ENCODE measurements at places on chromosomes 12 and 14. TPM values are rescaled to one million over a fixed set of nuclear protein-coding genes. Genes with fewer than 3 reads are reported as not detected.

DNA sequence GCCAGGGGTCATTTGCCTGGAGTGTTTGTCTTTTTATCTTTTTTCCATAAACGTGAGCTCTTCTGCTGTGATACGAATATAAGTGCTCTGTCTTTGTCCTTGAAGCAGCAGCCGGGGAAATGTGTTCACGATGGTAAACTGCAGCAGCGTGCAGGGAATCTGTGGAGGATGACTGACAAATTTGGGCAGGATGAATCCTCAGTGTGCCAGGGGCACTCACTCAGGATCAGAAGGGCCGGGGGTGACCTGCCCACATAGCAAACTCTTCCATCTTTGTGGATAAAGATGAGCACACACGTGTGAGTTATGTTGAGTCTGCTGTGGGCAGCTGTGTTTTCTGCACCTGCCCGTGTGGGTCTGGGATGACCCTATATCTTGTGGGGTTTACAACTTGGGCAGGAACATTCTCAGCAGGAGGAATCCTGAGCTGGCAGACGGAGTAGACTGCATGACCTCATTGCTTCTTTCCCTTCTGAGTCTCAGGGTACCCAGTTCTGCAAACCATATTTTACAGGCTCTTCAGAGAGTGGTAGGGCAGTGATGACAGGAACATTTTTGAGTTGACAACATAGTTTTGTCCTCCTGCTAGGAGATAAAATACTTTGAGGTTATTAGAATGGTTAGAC lies 711 bp downstream of the ANO4 start:
- no peaks in the 10 kb centered on the region for H3K27me3 ChIP-seq
- H3K27ac ChIP-seq, result no peak overlapping the region
- DNase-seq, result no peak
- H3K4me1 ChIP-seq, result no peaks in the 10 kb centered on the region
- no peaks in the 10 kb centered on the region for H3K36me3 ChIP-seq
- no peak overlapping the region for H3K4me3 ChIP-seq

DNA sequence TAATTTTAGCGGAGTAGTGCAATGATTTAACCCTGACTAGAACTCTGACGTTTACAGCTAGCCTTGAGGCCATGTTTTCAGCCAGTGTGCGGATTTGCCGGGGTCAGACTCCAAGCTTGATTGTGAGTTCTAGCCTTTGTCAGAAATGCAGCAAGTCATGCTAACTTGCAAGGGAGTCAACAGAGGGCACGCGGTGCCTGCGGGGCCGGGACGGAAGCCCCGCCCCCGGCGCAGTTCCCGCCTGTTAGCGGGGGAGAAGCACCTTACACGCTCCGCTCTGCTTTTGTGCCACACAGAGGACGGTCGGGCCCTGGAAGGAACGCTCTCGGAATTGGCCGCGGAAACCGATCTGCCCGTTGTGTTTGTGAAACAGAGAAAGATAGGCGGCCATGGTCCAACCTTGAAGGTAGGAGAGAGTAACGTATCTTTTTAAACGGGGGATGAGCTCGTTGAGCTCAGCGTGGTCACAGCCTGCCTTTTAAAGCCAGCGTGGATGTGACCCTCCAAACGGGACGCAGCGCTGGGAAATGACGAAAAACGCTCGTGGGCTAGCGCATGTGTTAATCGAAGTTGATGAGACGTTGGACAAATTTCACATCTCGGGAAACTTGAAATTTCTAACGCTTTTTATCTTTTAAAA lies 14.8 kb upstream of the EID3 start:
- H3K4me3 ChIP-seq, result peak overlapping the region; percentile 59
- DNase-seq, result peak; percentile 87
- H3K27me3 ChIP-seq, result no peaks in the 10 kb centered on the region
- peaks cover 70% of the 10 kb centered on the region for H3K4me1 ChIP-seq
- H3K36me3 ChIP-seq, result peaks cover 23% of the 10 kb centered on the region
- H3K27ac ChIP-seq, result peak overlapping the region; percentile 59

DNA sequence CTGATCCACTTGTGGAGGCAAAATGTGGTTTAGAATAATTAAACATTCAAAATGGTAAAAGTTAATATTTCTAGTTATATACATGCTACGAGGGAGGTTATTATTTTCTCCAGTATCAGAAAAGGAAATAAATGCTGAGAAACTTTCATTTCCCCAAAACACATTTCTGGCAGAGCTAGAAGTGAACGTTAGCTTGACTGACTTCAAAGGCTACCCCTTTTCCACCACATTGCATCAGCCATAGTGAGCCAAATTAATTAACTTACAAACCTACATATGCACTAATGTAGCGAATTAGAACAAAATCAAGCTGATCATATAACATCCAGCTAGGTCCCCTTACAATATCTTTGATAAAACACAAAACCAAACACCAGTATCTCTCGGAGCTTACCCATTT lies 49.3 kb upstream of the RERGL start:
- H3K27me3 ChIP-seq, result no peaks in the 10 kb centered on the region
- no peaks in the 10 kb centered on the region for H3K36me3 ChIP-seq
- no peak overlapping the region for H3K27ac ChIP-seq
- no peak overlapping the region for H3K4me3 ChIP-seq

- DNase-seq, result no peak
- no peak overlapping the region for H3K27ac ChIP-seq
- no peaks in the 10 kb centered on the region for H3K27me3 ChIP-seq
- H3K4me1 ChIP-seq, result peaks cover 14% of the 10 kb centered on the region
Observed at GRCh38 chr12:109729371-109729781, 15.8 kb downstream of the FAM222A start.

DNA sequence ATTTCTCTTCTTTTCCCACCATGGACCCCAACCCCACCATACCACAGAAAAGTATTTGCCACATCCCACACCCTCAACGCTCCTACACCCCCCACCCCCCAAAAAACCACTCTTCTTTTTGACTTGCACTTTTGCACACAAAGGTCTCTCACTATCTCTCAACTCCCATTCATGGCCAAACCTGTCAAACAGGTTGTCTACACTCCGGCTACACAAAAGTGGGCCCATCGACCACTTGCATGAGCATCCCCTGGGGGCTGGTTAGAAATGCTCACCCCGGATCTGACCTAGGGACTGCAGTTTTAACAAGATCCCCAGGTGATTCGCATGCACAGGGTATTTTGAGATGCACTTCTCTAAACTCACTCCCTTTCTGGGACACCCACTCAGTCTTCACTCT lies 248.2 kb downstream of the DPF3 start:
- no peaks in the 10 kb centered on the region for H3K36me3 ChIP-seq
- DNase-seq, result no peak
- no peaks in the 10 kb centered on the region for H3K27me3 ChIP-seq

DNA sequence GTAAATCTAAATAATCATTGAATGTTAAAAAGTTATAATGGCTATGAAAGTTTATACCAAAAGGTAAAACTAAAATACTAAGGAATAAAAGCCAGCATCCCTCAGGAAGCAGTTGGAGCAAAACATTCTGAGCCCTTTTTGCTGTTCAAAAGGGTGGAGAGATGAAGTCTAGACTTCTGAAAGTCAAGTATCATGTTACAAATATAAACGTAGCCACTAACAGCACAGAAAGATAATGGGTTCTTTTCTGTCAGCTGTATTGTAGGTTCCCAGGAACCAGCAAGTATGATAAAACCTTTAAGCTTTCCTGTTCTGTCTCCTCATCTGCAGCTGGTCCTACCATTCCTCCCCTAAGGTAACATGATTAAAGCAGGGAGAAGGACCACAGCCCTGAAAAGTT lies 16.4 kb upstream of the PLD4 start:
- no peaks in the 10 kb centered on the region for H3K36me3 ChIP-seq
- DNase-seq, result no peak
- H3K4me1 ChIP-seq, result no peaks in the 10 kb centered on the region
- peaks cover 31% of the 10 kb centered on the region for H3K27me3 ChIP-seq
- H3K27ac ChIP-seq, result no peak overlapping the region
- no peak overlapping the region for H3K4me3 ChIP-seq

- no peak overlapping the region for H3K27ac ChIP-seq
- H3K4me1 ChIP-seq, result peaks cover 20% of the 10 kb centered on the region
- H3K36me3 ChIP-seq, result no peaks in the 10 kb centered on the region
- no peaks in the 10 kb centered on the region for H3K27me3 ChIP-seq
- DNase-seq, result peak; percentile 35
Observed at GRCh38 chr14:24874514-24875202, 175.3 kb downstream of the STXBP6 start.

DNA sequence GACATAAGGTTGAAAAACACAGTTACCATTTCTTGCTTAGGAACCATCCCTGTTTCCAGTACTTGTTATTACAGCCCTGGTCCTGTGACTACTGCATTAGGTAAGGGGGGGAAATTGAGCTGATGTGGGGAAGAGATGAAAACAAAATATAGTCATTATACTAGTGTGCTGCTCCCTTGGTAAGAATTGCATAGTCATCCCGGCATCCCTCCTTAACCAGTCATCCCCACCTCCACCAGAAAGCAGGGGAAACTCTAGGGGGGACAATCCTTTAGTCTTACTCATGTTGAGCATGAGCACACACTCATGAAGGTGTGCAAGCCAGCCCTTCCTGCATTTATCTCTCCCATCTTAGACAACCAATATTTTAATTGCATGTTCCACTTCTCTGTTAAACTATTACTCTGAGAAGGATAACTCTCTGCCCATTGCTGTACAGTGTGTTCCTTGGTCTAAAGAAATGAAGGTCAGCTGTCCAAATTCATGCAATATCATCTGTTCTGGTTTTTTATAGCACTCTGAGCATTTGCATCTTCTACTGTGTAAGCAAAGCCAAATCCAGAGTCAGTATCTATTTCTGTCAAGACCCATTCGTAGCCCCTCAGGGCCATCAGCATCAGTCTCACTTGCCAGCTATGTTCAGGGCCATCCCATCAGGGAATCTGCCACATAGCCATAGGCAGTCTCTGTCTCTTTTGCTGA lies 46.8 kb downstream of the TMEM30B start:
- H3K27ac ChIP-seq, result no peak overlapping the region
- no peak overlapping the region for H3K4me3 ChIP-seq
- no peaks in the 10 kb centered on the region for H3K4me1 ChIP-seq

- H3K36me3 ChIP-seq, result no peaks in the 10 kb centered on the region
- DNase-seq, result no peak
- no peak overlapping the region for H3K27ac ChIP-seq
Observed at GRCh38 chr14:27886256-27886655, 880.3 kb upstream of the FOXG1 start.

- no peak overlapping the region for H3K4me3 ChIP-seq
- peaks cover 4% of the 10 kb centered on the region for H3K4me1 ChIP-seq
- no peaks in the 10 kb centered on the region for H3K36me3 ChIP-seq
- DNase-seq, result no peak
- no peaks in the 10 kb centered on the region for H3K27me3 ChIP-seq
Observed at GRCh38 chr12:16610001-16610585, 4.1 kb upstream of the LMO3 start.

DNA sequence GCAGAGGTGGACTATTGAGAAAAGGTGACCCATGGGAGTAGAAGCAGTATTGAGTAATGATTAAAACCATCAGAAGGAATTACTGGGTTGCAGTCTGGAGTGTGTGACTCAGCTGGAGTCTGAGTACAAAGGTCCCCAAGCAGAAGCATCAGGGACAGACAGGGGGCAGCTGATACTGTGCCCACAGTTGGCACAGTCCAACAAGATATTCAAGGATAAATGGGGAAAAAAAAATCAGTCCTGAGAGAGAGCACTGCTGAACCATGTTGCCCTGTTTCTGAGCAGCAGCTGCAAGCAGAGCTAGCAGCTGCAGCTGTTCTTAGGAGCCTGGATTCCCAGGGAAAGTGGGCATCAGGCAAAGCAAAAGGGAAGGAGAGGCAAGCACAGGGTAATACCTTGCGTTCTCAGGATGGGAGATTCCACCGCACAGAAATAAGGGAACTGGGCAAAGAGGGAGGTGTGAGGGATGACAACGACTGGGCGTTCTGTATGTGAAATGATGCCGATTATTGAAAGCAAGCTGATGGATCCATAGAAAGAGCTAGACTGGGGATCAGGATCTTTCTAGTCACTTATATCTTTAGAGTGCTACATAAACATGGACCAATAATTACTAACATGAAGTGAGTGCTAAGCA lies 17.7 kb downstream of the NEUROD4 start:
- DNase-seq, result no peak
- H3K27ac ChIP-seq, result no peak overlapping the region
- no peaks in the 10 kb centered on the region for H3K4me1 ChIP-seq
- H3K36me3 ChIP-seq, result no peaks in the 10 kb centered on the region

DNA sequence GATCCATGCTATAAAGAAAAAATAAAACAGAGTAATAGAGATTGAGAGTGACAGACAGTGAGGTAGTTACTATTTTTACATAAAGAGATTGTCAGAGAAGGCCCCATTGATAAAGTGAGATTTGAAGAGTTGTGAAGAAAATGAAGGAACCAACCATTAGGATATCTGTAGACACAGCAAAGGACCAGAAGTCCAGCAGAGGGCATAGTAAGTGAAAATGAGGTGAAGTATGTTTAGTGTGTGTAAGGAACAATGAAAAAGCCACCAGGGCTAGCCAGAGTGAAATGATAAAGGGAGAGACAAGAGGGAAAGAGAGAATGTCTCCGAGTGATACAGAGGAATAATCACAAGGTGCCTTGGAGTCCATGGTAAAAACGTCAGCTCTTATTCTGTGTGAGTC lies 411.0 kb downstream of the NELL2 start:
- no peak overlapping the region for H3K4me3 ChIP-seq
- no peak for DNase-seq
- H3K36me3 ChIP-seq, result no peaks in the 10 kb centered on the region
- no peaks in the 10 kb centered on the region for H3K27me3 ChIP-seq

DNA sequence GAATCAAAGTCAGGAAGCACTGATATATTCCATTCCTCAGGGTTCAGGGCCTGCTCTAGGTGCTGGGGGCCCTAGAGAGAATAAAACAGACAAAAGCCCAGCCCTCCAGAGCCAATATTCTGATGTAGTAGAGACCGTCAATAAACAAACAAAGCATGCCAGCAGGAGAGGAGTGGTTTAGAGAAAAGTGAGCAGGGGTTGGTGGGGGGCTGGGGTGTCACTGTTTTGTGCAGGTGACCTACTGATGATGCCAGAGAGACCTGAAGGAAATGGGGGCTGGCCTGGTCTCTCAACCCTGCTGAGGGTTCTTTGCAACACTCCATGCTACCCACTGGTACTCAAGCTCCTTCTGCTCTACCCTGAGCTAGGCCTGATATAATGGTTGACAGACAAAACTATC lies 26.5 kb downstream of the IL26 start:
- no peaks in the 10 kb centered on the region for H3K4me1 ChIP-seq
- H3K36me3 ChIP-seq, result no peaks in the 10 kb centered on the region
- no peak overlapping the region for H3K4me3 ChIP-seq
- H3K27ac ChIP-seq, result no peak overlapping the region
- no peaks in the 10 kb centered on the region for H3K27me3 ChIP-seq

MTHFD1 gene
- 36.2 TPM for total RNA-seq

GUCY2C gene
- not detected for total RNA-seq

PAX9 gene
- not detected for total RNA-seq

SIX6 gene
- not detected for total RNA-seq
